ENCODE measurements at places on chromosomes 7 and 10.

- no peak for DNase-seq
These were observed 12.1 kb upstream of the SYPL1 start for GRCh38 chr7:106124186-106124585.

- no peak for DNase-seq
These were observed 13.1 kb upstream of the PDK4 start for GRCh38 chr7:95609277-95609971.

- no peak for DNase-seq
These were observed 7.7 kb downstream of the UBTD1 start for GRCh38 chr10:97506199-97506991.

DNA sequence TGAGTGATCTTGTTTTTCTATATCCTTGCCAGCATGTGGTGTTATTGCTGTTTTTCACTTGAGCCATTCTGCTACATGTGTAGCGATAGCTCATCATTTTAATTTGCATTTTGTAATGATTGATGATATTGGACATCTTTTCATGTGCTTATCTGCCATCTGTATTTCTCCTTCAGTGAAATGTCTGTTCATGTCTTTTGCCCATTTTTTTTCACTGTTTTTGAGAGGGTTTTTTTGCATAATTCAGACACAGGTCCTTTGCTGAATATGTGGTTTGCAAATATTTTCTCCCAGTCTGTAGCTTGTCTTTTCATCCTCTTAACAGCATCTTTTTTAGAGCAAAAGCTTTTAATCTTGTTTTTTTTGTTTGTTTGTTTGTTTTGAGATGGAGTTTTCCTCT lies 3.7 kb upstream of the PMPCB start:
- no peak for DNase-seq

DNA sequence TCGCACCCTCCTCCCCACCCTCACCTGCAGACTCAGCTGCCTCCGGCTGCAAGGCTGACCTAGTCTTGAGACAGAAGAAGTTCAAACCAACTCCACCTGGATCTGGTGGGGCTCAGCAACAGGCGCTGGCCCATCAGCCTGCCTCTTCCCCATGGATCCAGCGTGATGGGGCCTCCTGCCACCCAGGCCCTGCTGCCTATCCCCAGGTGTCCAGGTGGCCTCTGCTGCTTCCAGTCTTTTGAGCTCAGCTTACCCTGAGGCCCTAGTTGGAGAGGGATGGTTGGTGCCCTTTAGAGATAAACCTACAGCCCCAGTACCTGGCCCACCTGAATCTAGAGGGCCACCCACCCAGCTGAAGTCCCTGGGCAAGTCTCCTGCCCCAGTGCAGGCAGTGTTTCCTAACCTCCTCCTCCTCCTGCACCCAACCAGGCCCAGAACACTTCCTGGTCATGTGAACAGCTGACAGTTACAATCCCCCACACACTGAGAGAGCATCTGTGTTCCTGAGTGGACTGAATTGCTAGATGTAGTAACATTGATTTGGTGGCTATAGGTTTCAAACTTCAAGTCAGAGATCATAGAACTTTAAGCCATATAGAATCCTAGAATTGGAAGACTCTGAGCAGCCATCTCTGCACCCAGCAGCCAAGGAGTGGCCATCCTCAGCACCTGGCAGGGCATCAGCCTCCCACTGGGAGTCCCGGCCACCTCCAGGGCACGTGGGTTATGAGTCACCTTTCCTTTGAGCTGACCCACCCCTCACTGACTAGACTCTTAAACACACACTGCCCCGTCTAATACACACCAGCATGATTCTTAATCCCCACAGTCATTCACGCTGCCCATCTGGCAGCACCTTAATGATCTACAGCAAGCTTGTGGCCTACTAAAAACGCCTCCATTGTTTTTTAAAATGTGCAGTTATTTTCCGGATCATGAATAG lies 51.9 kb downstream of the ALOX5 start:
- DNase-seq, result no peak

DNA sequence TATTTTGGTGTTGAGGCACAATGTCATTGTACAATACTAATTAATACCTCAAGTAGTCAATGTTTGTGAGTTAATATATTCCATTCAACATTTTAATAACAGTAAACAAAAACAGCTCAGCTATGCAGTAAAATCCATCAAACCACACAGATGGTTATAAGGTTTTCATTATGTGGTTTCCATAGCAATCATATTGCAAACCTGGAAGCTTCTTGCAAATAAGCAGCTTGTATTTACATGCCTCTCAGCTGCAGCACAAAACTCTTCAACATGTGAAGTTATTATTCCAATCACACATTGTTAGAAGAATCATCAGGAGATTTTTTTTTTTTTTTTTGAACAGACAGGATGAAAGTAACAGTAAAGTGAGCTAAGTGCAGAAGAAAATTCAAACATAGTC lies 170.2 kb downstream of the SKAP2 start:
- DNase-seq, result no peak

GRCh38 chr10:73404690-73405089 lies 9.2 kb downstream of the ANXA7 start:
- DNase-seq, result no peak

GRCh38 chr7:84162125-84162524 lies 32.5 kb downstream of the SEMA3A start:
- no peak for DNase-seq
